AG08395 (cell line): ENCODE measurements at places on chromosomes 12 and 14.
A peak's percentile ranks its signal among the peaks of the same experiment; 100 is the strongest.

GRCh38 chr14:72544615-72545387 is 349.1 kb downstream of the DPF3 start:
- no peak for DNase-seq

DNA sequence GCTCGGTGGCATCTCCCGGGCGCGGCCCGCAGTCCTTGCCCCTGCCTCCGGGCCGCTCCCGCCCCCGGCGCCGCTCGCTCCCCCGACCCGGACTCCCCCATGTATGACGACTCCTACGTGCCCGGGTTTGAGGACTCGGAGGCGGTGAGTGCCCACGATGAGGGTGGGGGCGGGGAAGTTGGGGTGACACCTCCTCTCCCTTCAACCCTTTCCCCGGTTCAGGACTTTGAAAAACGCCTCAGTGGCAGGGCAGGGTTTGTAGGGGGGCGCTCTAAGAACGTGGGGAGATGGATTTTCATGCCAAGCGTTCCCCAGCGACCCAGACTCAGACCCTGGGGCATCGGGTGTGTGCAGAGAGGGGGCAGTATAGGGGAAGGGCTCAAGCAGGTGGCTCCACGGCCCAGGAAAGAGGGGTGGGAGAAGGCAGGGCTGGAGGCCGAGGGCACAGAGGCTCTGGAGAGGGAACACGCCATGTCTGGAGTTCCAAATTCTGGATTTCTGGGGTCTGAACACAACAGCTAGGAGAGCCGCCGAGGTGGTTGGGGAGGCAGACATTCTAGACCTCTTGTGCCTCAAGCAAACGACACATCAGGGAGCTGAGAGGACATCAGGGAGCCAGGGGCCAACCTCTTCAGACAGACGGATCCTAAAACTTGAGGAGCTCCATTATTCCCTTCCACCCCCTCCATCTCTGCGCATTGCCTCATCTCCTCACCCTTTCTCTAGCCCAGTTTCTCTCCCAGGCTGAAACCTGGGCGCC is 715 bp downstream of the CACNB3 start:
- no peak for DNase-seq

DNA sequence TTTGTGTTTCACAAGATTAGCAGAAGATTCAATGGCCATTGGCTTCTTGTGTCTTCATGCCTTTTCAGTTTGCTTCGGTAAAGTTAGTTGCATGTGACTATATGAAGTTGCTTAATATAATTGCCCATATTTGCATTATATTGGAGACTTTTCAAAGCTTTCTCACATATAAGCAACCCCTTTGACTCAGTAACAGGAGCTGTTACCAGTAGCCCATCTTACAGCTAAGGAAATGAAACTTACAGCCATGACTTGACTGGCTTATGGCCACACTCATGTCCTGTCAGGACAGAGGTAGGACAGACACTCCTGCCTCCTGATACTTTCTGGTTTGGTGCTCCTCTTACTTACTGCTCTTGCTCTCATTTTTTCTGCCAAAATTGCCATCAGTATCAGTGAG is 1082.1 kb downstream of the BCL11B start:
- DNase-seq: no peak

- no peak for DNase-seq
Measured at GRCh38 chr14:51424041-51424440, 184.0 kb downstream of the TMX1 start.

- DNase-seq: no peak
Measured at GRCh38 chr14:91380610-91381371, 36.8 kb downstream of the CCDC88C start.

- no peak for DNase-seq
Measured at GRCh38 chr12:48764521-48764920, 24.4 kb downstream of the ADCY6 start.

- no peak for DNase-seq
Measured at GRCh38 chr14:53964249-53964648, 7.6 kb upstream of the BMP4 start.

DNA sequence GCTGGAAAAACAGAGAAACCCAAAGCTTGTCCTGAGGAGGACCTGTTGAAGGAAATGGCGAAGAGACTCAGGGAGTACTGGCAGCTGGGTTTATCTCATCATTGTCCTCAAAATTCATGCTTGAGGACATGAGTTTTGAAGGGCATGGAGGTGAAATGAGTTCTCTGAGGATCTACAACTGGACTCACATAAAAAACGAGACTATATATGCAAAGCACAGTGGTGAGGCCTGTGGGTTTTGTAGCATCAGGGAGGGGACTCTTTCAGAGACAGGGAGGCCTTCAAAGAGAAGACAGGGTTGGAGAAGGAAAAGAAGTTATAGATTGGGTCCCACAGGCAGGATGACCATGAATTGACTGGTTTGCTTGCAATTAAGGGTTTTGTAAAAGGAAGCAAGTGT is 71.3 kb upstream of the SCN8A start:
- DNase-seq: no peak

DNA sequence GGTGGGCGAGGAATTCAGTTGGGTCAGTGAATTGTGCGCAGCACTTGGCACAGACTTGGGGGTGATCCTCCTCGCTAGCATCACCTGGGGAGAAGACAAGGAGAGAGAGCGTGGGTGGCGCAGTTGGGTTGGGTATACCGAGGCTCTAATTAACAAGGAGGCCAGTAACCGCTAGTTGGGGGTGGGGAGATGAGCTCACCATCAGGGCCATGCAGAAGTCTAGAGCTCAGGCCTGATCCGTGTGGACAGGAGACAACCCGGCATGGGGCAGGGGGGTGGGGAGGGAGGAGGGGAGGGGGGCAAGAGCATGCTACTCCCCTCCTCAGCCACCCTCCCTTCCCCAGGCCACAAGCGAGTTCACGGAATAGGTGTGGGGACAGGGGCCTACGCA is 580 bp downstream of the SALL2 start:
- no peak for DNase-seq

DNA sequence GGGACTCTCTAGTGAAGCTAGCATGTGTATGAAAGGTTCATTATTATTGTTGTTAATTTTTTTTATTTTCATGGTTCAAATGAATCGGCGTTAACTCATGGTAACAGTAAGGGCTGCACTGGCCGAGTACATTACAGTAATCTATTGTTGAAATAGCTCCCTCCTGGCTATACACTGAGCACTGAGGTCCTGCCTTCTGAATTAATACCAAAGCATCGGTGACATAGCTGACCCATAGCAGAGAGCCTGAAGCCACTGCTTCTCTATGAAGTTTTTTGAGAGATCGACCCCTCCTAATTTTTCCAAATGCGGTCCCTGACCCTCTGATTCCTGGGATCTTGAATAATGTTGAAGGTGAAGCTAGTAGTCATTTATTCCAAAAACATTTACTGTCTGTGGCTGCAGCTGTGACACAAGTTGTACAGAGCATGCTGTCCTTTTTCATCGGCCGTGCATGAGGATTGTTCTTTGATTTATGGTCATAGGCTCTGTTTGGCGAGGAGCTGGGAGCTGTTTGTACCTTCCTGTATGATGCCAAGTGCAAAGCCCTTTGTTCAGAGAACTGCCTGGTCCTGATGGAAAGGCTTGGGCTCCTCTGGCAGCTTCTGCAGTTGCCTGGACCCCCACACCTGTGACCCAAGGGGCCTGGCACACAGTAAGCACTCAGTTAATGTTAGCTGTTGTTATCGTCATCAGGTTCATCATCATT is 486.5 kb downstream of the EGLN3 start:
- no peak for DNase-seq

GRCh38 chr12:10227648-10228047 is 15.0 kb downstream of the GABARAPL1 start:
- no peak for DNase-seq

GRCh38 chr14:104917993-104918392 is 6.7 kb upstream of the PLD4 start:
- no peak for DNase-seq

DNA sequence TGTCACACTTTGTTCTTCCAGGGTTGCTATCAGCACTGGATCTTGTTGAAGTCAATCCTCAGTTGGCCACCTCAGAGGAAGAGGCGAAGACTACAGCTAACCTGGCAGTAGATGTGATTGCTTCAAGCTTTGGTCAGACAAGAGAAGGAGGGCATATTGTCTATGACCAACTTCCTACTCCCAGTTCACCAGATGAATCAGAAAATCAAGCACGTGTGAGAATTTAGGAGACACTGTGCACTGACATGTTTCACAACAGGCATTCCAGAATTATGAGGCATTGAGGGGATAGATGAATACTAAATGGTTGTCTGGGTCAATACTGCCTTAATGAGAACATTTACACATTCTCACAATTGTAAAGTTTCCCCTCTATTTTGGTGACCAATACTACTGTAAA is 23.7 kb downstream of the VTI1B start:
- DNase-seq: peak; percentile 77

GRCh38 chr12:11880381-11880780 is 190.4 kb upstream of the BCL2L14 start:
- no peak for DNase-seq

- no peak for DNase-seq
Measured at GRCh38 chr14:88311780-88312179, 11.3 kb downstream of the KCNK10 start.

GRCh38 chr14:76191297-76191696 is 39.6 kb downstream of the GPATCH2L start:
- DNase-seq: no peak

- DNase-seq: no peak
Measured at GRCh38 chr12:48005001-48005749, 899 bp upstream of the COL2A1 start.

GRCh38 chr14:33925235-33925634 is 25.6 kb downstream of the EGLN3 start:
- no peak for DNase-seq
